Mesendoderm (in vitro differentiated cells): ENCODE measurements at places on chromosomes 7 and 10.

DNA sequence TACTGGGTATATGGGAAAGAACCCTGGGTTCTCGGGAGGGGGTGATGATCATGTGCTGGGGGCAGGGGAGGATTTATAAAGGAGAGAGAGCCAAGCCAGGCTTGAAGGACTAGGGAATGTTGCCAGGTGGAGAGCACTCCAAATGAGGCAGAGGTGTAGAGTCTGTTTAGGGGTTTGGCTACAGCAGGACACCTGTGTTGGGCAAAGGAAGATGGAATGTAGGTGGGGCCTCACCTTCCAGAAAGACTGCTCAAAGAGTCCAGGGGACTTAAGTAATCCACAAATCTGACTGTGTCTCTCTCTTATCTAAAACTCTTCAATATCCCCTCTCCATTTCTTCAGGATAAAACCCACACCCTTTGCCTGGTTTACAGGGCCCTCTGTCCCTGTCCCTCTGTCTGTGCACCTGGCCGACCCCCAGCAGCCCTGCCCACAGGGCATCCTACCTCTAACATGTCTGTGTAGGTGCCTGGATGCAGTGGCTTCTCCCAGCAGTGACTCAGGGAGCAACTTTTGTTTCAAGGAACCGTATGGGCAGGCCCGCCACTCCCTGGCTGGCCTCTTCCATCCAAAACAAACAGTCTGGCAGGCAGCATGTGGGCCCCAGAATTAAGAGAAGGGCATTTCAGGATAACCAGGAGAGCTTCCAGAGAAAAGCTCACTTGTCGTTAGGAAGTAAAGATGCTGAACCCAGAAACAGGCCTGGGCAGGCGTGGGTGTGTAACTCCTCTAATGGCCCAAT is 10.6 kb upstream of the PLEKHA1 start:
- H3K27me3 ChIP-seq: no peaks in the 10 kb centered on the region
- H3K36me3 ChIP-seq: no peaks in the 10 kb centered on the region
- no peak overlapping the region for H3K4me3 ChIP-seq
- no peak for DNase-seq
- no peak overlapping the region for H3K27ac ChIP-seq
- H3K4me1 ChIP-seq: no peaks in the 10 kb centered on the region

DNA sequence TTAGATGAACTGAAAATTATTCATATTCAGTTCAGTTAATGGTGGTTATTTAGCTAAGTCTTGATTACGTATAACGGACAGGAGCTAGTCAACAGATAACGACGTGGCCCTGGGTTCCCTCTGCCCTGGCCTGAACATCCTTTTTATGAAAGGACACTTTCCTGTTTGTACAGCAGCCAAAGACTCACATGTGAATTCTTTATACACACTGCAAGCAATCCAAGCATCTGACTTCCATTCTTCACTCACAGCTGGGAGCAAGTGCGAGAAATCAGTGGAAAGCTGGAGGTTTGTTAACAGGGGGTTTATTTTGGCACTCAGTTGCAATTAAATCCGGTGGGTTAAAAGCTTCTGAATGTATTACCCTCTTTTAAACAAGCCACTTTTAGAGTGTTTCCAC is 148.1 kb upstream of the GDF10 start:
- DNase-seq: no peak
- no peaks in the 10 kb centered on the region for H3K27me3 ChIP-seq
- H3K4me3 ChIP-seq: no peak overlapping the region
- H3K27ac ChIP-seq: no peak overlapping the region
- no peaks in the 10 kb centered on the region for H3K36me3 ChIP-seq

- no peak overlapping the region for H3K4me3 ChIP-seq
- H3K27me3 ChIP-seq: no peaks in the 10 kb centered on the region
- H3K4me1 ChIP-seq: no peaks in the 10 kb centered on the region
Measured at GRCh38 chr7:37016064-37016878, 292.0 kb upstream of the AOAH start.

DNA sequence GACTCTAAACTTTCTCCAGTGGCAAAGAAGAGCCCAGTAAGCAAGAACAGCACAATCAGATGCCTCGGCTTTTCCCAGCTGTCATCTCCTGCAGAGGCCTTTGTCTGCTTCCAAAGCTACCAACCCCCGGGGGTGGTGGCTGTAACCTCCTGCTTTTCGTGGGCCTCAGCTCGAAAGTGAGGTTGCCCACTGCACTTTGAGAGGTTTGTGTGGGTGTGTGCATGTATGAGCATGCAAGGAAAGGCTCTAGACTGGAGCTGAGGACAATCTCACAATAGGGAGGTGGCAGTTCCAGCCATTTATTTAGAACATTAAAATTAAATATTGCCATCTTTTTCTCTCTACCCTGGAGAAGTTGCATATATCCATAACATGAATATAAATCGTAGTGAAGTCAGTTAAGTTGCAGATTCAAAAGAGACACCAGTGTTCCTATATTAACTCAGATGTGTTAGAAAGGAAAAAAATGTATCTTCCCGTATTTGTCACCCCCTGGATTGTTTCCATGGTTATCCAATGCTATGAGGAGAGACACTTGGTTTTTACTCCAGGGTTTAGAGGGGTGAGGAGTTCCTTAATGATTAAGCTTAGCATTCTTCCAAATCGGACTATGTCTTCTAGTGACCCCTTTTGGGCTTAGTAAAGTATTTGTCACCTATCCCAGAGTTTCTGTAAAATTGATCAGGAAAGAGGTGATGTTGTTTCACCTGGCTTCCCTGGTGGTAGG is 781.1 kb downstream of the INHBA start:
- H3K36me3 ChIP-seq: no peaks in the 10 kb centered on the region
- no peaks in the 10 kb centered on the region for H3K4me1 ChIP-seq
- H3K4me3 ChIP-seq: no peak overlapping the region
- no peak for DNase-seq

DNA sequence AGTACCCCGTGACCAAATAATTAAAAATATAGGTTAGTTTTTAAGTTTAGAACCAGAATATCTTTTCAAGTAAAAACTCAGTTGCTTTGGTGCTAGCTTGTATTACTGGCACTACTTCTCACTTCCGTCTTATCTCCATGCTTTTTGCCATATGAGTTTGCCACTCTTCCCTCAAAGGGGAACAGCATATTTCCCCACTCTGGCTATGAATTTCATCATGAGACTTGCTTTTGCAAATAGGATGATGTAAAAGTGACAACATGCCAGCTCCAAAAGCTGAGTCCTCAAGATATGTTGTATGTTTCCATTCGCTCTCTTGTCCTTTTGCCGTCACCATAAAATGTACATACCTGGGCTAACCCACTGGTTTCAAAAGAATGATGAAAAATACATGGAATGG is 178.1 kb upstream of the SEMA3A start:
- H3K4me3 ChIP-seq: no peak overlapping the region
- no peaks in the 10 kb centered on the region for H3K36me3 ChIP-seq
- H3K4me1 ChIP-seq: no peaks in the 10 kb centered on the region
- no peak overlapping the region for H3K27ac ChIP-seq
- DNase-seq: no peak
- H3K27me3 ChIP-seq: no peaks in the 10 kb centered on the region

GRCh38 chr7:107690611-107691010 is 30.0 kb downstream of the SLC26A4 start:
- no peaks in the 10 kb centered on the region for H3K4me1 ChIP-seq
- DNase-seq: no peak
- no peaks in the 10 kb centered on the region for H3K27me3 ChIP-seq
- H3K36me3 ChIP-seq: no peaks in the 10 kb centered on the region
- no peak overlapping the region for H3K4me3 ChIP-seq
- H3K27ac ChIP-seq: no peak overlapping the region

DNA sequence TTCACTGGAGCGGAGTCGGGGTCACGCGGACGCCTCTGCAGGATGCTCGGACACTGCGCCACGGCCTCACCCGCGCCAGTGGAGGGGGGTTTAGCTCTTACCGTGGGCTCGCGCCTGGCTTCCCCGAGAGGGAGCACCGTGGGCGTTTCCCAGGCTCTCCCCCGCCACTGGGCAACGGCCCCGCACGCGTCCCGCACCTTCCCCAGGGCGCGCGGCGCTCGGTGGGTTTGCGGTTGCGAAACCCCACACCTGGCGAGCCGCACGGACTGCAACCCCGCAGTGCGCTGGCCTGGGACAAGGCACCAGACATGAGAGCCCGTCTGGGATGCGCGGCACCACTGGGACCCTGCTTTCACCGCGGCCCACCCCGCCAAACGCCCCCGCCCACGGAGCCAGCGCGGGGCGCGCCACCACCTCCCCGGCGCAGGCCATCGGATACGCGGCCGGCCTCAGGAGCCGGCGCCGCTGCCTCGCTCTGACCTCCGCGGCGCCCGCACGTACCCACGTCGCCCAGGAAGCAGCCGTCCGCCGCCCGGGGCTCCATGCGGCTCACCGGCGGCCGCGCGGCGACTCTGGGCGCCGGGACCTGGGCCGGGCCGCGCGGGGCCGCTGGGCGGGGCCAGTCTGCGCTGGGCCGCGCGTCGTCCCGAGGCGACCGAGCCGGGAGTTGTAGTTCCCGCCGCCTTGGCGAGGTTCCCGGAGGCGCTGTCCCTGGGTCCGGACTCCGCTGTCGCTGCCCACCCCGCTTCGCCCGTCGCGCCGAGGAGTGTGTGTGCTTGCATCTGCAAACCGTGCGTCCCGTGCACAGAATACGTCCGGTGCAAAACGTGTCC is at the start of gene ASB13:
Gene ASB13, minus strand, starts transcription at position 588 of the 833 bp plus-strand sequence. Its CDS starts 44 bp downstream, at position 544.
- no peak within 1 kb of the TSS for H3K27ac ChIP-seq
- H3K36me3 ChIP-seq: no peaks in the 10 kb centered on the region
- H3K4me3 ChIP-seq: peak within 1 kb of the TSS; percentile 78
- H3K4me1 ChIP-seq: peaks cover 2% of the 10 kb centered on the region

GRCh38 chr10:8337332-8337651 is 282.8 kb downstream of the GATA3 start:
- no peaks in the 10 kb centered on the region for H3K4me1 ChIP-seq
- H3K4me3 ChIP-seq: no peak overlapping the region
- no peaks in the 10 kb centered on the region for H3K27me3 ChIP-seq
- H3K36me3 ChIP-seq: no peaks in the 10 kb centered on the region
- no peak overlapping the region for H3K27ac ChIP-seq
- DNase-seq: no peak

GRCh38 chr7:139455789-139456188 is 27.7 kb downstream of the KLRG2 start:
- H3K4me1 ChIP-seq: no peaks in the 10 kb centered on the region
- H3K4me3 ChIP-seq: no peak overlapping the region
- DNase-seq: no peak
- H3K36me3 ChIP-seq: no peaks in the 10 kb centered on the region
